Activated CD8-positive, alpha-beta memory T cell treated with anti-CD3 and anti-CD28 coated beads for 1 hour (primary cell): ENCODE measurements at places on chromosomes 16 and 17.

DNA sequence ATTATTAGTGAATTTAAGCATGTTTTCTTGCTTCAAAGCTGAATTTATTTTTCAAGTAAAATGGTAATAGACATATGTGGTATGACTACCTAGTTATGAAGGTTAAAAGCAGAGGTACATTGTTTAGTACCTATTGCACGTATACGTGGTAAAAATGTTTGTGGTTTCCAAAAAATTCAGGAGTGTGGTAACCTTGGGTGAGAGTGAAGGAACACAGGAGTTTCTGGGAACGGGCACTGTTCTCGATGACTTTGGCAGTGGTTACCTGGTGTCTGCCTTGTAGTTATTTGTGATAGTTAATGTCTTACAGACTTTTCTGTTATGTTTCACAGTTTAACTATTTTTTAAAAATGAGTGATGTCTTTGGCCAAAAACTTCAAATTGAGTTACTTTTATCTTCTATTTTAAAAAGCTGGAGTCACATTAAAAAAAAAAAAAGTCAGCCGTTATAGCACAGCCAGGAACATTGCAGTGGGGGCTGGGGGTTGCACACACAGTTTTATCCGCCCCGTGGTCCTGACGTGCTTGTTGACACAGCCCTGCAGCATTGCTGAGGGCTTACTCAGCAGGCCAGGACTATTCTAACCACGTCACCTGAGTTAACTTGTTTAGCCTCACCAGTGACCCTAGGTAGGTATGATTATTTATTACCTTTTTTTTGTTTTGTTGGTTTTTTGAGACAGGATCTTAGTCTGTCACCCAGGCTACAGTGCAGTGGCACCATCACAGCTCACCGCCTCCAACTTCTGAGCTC is 10.9 kb downstream of the JPT2 start:
- DNase-seq: no peak

GRCh38 chr16:87958632-87959031 is 7.4 kb downstream of the BANP start:
- DNase-seq: no peak

DNA sequence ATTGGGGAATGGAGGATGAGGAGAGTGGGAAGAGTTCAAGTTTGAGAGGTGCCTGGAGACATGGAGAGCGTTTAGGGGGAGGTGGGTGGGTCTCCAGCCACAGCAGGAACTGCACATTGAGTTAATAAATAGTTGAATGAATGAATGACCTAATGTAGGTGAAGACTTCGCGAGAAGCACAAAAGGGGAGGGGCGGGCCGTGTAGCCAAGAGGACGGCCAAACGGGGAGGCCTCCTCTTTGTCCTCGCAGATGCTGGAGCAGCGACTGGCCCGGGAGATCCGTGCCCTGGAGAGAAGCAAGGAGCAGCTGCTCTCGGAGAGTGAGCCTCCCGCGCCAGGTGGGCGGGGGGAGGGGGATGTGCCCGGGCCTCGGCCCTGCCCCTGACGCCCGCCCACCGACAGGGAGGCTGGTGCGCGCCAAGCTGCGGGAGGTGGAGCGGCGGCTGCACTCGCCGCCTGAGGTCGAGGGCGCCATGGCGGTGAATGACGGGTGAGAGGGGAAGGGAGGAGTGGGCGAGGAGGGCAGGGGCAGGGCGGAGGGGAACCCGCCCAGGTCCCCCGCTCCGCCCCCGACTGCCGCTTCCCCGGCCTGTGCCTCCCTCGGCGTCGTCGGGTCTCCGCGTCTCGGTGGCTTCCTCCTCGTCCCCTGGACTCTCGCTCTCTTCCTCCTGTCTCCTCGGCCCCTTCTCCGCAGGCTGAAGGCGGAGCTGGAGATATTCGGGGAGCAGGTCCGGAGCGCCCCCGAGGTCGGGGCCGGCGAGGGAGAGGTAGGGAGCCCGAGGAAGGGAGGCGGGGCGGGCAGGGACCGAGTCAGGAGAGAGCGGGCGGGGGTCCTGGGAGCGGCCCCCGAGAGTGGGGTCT is 12.9 kb downstream of the SYCE1L start:
- peak; percentile 27 for DNase-seq

DNA sequence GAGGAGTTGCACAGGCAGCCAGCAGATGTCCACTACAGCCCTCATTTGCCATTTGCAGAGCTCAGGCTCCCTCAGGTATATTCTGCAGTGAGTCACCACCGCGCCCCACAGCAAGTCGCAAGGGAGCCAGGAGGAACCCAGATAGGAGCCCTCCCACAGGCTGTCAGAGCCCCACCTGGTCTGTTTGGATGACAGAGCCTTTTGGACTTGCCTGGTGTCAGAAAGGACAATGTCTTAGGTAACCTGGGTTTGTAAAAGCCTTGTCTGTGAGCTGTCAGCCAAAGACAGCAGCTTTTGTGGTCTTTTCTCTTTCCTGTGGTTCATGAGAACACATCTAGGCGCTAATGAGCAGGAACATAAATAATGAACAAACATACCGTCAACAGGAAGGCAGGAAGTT is 70.9 kb downstream of the GNAO1 start:
- peak; percentile 12 for DNase-seq

- DNase-seq: no peak
These were observed at the start of gene NOXO1 for GRCh38 chr16:1981398-1981836. NOXO1 (minus strand) TSS chr16:1981469; CDS start chr16:1981179, 290 bp downstream.

DNA sequence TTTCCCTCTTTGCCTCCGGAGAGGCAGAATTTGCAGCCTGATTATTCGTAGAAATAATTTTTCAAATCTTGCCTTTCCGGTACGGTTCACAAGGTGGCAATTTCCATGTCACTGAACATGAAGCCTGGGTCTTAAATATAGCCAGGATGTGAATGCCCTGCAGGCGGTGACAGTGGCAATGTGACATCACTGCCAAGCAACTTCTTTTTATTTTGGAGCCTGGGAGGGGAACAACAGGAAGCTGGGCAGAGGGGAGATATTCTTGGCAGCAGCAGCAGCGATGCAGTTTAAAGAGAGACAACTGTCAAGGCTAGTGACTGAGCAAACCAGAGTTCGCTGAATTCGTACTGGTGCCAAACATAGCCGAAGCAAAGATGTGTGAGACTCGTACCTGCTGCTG is 171.1 kb downstream of the SNX29 start:
- DNase-seq: no peak

GRCh38 chr17:33227911-33228310 is 65.2 kb downstream of the ASIC2 start:
- DNase-seq: no peak

DNA sequence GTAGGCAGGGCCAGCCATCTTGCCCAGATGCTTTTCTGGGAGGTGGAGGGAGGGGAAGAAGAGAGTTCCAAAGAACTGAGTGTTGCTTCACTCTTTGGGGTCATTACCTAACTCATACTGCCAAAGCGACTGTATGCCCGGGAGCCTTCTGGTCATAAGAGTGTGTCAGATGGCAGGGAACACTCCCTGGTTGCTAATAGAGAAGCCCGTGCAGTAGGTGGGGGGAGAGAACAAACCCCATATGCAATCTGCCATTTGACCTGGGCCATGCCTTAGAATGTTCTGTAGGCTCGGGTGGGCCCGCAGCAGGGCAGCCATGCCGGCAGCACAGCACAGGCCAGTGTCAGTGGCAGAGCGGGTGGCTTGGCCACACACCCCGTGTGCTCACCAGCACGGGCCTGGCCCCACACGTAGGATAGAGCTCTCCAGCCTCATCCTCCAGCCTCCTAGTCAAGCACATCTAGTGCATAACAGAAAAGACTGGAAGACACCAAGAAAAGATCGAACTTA is 120.5 kb downstream of the SOCS1 start:
- no peak for DNase-seq

DNA sequence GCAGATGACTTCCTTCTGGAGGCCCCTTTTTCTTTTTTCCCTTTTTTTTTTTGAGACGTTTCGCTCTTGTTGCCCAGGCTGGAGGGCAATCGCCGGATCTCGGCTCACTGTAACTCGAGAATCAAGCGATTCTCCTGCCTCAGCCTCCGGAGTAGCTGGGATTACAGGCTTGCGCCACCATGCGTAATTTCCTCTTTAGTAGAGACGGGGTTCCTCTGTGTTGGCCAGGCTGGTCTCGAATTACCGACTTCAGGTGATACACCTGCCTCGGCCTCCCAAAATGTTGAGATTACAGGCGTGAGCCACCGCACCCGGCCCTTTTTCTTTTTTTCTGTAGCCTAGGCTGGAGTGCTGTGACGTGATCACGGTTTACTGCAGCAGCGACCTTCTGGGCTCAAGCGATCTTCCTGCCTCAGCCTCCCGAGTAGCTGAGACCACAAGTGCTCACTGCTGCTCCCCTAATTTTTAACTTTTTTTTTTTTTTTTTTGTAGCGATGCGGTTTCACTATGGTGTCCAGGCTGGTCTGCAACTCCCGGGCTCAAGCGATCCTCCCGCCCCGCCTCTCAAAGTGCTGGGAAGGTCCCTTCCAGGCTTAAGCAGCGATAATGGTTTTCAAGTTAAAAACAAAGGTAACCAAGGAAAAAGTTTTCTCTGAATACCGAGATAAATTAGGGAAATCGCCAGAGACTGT is 956 bp upstream of the IST1 start:
- no peak for DNase-seq

DNA sequence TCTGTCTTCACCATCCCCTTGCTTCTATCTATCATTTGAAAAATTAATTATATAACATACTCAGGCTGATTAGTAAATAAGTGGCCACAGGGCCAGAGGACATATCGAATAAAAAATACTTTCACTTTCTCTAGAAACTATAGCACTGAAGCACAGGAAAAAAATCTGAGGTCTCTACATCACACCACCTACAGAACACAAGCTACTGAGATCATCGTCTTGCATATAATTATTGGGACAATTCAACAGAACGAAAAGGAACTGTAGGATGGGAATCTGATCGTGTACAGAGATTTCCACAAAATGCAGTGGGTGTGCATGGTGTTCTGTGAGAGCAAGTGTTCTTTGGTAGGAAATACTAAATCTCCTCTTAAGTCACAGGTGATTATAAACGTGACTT is 289.6 kb upstream of the ERCC4 start:
- no peak for DNase-seq

- no peak for DNase-seq
These were observed 16.3 kb downstream of the NACA2 start for GRCh38 chr17:61574542-61575351.

- DNase-seq: no peak
These were observed 135.2 kb upstream of the HS3ST3A1 start for GRCh38 chr17:13736916-13737315.

DNA sequence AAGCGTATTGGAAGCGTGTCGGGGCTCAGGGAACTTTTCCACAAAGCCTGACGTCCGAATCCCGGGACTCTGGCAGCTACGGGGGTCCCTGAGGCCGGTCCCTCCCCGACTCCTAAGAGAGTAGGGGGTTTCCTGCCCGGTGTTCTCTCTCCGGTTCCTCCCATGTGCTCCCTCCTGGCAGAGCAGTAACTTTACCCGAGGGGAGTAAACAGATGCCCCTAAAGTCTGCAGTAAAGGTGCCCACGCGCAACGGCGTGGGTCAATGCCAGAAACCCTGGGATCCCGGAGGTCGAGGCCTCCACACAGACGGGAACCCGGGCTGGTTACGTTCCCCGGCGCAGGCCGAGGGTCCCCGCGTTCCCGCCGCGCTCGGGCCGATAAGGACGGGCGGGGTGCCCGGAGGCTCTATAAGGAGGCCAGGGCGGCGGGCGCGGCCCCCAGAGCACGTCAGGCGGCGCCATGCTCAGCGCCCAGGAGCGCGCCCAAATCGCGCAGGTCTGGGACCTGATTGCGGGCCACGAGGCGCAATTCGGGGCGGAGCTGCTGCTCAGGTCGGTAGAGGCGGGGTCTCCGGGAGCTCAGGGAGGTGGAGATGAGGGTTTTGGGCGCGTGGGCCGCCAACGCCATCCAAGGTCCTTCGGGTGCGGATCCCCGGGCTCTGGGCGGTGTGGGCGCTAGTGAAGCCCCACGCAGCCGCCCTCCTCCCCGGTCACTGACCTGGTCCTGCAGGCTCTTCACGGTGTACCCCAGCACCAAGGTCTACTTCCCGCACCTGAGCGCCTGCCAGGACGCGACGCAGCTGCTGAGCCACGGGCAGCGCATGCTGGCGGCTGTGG is at the start of gene HBM:
HBM (plus strand) TSS at position 440 of the 836 bp plus-strand sequence; CDS start at position 460, 20 bp downstream.
- no peak for DNase-seq

GRCh38 chr16:23384878-23385277 is 68.1 kb downstream of the COG7 start:
- DNase-seq: no peak

- no peak for DNase-seq
These were observed 43.7 kb upstream of the GSG1L start for GRCh38 chr16:28107232-28107631.

DNA sequence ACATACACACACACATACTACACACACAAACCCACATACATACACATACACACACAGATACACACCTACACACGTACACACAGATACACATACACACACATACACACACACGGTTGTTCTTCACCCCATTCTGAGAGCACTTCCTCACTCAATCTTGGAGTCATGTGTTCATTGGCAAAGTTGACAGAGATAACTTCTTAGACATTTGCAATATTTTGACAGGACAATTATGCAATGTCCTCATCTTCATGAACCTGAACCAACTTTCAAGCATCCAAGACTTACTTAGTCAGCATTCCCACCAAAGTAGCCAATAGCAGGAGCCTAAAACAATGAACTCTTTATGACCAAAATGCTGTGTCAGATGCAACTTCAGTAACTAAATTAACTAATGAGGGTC is 77.1 kb upstream of the DNAH17 start:
- no peak for DNase-seq

DNA sequence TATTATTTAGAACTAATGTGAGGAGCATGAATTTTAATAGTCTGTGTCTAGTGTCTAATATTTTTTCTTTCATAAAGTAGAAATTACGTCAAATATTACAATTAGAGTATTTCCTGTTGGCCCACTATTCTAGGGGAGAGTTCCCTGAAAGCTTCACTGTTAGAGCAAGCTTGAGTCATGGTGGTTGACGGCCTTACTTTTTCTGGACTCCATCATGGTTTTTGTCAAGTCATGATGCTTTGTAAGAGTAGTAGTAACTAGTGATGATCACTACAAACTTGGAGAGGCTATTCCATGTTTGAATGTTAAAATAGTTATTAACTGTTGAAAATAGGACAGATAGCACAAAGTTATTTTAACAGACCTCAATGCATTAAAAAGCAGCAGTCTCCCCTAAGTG is 1.7 kb downstream of the PSMD11 start:
- DNase-seq: no peak

DNA sequence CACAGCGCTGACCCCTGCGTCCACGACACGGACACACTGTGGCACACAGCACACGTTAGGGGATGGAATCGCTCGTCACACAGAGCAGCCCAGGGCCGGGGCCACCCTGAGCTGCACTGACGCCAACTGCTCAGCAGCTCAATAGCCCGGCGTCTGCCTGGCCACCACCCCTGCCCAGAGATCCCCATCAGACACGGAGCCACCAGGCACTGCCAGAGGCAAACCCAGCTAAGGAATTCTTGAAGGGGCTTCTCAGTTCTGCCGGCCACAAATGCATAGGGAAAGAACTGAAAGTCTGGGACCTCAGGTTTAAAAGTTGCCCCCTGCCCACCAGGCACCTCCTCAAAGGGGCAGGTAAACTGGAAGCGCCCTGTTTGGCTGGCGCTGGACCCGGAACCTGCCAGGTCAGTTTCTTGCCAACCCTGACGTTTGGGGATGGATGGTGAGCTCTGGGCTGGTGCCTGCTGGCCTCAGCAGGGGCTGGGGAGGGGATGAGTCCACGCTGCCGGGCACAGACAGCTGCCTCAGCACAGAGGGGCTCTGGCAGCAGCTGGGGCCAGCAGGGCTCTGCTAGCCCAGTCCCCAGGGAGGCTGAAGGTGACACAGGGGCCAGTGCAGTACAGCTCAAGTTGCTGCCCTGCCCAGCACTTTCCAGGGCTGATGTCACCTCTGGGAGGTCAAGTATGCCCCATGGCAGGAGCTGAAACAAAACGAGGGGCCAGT is 33.2 kb downstream of the TIMM22 start:
- no peak for DNase-seq

GRCh38 chr17:68820825-68821481 is 134.2 kb downstream of the ABCA8 start:
- no peak for DNase-seq
